ENCODE measurements at places on chromosomes 2 and 18.
A peak's percentile ranks its signal among the peaks of the same experiment; 100 is the strongest.

DNA sequence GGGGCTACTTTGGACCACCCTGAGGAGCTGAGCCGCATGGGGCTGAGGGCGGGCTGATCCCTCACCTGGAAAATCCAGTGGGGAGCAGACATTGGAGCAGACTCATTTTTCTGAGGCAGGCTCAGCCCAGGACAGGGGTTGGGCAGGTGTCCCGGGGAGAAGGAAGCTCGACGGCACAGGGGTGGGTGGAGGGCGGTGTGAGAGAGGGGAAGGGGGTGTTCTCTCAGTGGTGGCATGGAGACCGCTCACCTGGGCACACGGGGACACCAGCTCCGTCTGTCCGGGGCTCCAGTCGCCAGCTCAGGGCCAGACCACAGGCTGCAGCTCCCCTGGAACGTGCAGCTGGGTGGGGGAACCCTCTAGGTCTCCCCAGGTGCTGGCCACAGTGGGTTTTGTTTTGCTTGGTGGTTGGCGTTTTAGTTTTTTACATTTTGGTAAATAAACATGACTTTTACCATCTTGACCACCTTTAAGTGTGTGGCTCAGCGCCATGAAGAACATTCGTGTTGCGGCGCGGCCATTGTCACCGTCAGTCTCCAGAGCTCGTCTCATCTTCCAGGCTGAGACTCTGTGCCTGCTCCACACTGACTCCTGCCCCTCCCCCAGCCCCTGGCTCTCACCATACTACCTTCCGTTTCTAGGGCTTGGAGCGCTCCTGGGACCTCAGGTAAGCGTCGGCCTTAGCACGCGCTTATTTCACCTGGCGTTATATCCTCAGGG is 4.3 kb upstream of the MAB21L4 start:
- DNase-seq, result no peak

- DNase-seq, result peak; percentile 27
Measured at GRCh38 chr18:44609181-44609941, 71.3 kb upstream of the SETBP1 start.

DNA sequence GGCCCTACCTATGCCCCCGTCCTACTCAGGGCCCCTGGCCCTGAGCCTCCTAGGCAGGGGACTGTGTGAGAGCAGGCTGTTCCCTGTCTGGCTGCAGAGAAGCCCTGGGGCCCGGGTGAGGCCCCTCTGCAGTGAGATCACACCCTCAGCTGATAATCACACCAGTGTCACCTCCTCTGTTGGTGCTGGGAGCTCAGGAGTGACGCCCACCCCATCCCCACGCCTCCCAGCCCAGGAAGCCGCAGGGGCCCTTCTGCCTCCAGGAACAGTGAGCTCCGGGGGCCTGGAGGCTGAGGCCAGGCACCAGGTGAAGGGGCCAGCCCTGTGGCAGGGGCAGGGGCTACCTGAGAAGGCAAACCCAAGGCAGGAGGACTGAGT is 20.0 kb downstream of the KCNIP3 start:
- DNase-seq, result no peak

GRCh38 chr18:22987547-22988189 is 54.5 kb downstream of the RBBP8 start:
- DNase-seq, result no peak
